NCI-H226 (cell line): ENCODE measurements at places on chromosomes 4 and X.
A peak's percentile ranks its signal among the peaks of the same experiment; 100 is the strongest.

GRCh38 chr4:42570221-42570620 is 86.7 kb downstream of the ATP8A1 start:
- peak; percentile 42 for DNase-seq

DNA sequence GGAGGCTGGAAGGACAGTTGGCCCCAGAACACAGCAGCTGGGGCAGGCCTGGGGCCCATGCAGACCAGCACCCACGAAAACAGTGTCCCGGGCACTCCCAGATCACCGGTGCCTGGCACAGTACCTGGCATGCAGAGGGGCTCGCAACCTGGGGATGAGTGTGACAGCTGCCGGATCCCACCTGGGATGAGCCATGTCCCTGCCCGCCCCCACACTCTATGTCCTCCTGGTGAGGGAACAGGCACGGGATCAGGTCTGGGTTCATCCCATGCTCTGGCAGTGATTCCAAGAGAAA is 22.8 kb upstream of the PPP2R2C start:
- DNase-seq: no peak

DNA sequence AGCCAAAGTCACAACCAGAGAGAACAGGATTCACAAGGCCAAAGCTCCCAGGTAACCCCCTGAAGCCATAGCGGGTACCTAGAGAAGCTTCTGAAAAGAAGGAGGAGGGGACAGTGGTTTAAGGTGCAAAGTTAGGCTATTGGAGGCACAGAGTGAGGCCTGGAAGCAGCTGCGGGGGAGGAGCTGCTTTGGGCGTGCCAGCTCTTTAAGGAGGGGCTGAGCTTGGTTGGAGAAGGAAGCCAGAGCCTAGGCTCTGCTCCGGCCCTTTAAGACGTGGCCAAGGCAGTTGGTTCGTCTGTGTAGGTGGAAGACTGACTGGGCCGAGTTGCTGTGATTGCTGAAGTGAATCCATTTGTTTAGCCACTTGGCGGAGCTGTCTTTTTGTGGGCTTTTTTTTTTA is 1.5 kb downstream of the KLF8 start:
- DNase-seq: no peak

- no peak for DNase-seq
Observed at GRCh38 chrX:31551913-31552312, 480.1 kb upstream of the FTHL17 start.

GRCh38 chr4:111943796-111944203 is 201.5 kb upstream of the FAM241A start:
- peak; percentile 30 for DNase-seq

GRCh38 chr4:163649557-163650091 is 155.1 kb downstream of the TMA16 start:
- DNase-seq: no peak

- DNase-seq: no peak
Observed at GRCh38 chr4:111883557-111883999, 261.7 kb upstream of the FAM241A start.

DNA sequence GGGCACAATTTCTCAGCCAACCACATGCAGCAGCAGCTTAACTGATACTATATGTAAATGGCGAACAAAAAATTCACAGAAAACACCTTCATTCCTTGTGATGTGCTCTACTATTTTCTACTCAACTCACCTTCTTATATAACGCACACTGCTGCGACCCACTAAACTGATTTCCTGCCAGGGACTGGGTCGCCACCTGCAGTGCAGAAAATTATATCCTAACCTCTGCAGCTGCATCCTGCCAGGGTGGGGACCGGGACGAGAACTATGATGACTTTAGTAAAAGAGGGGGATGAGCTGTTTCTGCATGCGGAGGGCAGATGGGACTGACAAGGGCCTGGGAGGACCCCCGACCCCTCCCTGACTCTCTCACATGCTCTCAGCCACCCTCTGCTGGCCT is 27.4 kb downstream of the ABLIM2 start:
- DNase-seq: no peak

DNA sequence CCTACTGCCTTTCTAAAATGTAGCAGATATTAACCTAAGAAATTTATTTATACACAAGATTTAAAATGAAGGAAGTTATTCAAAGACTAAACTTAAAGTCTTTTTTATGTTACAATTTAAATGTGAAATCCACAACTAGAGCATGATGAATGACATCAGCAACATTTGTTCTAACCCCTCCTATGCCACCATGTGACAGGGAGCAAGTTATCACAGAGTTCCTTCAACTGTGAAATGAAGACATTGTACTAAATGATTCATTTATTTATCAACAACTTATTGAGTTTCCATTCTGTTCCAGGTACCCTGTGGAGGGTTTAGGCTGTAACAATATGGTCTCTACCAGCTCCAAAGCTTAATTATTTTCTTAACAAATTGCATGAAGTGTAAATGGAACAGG is 76.9 kb downstream of the SLC39A8 start:
- no peak for DNase-seq

DNA sequence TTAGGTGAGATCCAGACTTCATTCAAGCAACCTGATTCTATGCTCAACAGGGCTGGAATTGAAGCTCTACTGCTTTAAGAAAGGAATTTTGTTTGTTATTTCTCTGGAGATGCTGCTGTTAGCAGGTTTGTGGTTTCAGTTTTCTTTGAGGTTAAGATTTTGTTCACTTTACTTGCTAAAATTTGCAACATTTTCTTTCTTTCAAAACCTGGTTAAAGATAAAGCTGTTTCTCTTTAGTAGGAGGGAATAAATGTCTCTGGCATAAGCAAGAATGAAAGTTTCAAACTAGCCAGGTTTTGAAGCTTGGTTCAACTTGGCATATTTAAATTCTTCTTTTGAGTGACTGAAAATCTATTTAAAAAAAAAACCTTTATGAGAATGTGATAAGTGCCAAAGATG is 660.6 kb upstream of the NR3C2 start:
- no peak for DNase-seq

GRCh38 chr4:86300516-86300915 is 59.3 kb downstream of the MAPK10 start:
- no peak for DNase-seq

- peak; percentile 18 for DNase-seq
Observed at GRCh38 chr4:56757261-56757746, 64.2 kb downstream of the SPINK2 start.

GRCh38 chr4:153523941-153524386 is 57.8 kb downstream of the TMEM131L start:
- DNase-seq: no peak

GRCh38 chr4:177182166-177182565 is 127.5 kb upstream of the NEIL3 start:
- peak; percentile 15 for DNase-seq

DNA sequence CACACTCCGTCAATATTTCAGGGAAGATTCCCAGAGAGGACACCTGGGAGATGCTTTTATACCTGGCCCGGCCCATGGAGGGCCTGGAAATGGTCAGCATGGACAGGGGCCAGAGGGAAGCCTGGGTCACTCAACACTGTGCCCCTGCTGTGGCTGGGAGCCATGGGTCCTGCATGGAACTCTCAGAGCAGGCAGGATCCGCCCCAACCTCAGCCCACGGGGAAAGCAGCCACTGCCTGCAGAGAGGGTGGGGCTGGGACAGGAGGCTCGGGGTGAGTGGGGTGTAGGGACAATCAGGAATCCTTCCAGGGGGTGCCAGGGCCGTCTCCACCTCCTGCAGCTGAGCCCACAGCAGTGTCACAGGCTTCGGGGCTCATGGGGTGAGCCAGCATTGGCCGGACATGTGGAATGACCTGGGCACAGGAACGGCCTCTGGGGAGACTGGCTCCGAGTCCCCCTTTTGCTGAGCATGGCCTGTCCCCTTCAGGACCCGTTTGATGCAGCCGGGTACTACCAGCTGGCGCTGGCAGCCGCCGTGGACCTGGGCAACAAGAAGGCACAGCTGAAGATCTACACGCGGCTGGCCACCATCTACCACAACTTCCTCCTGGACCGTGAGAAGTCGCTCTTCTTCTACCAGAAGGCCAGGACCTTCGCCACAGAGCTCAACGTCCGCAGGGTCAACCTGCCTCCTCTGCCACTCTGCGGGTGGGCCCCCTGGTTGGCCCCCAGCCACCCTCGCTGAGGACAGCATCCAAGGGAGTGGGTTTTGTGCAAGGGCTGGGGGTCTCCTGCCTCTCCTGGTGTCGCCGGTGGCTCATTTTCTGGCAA is 29.1 kb upstream of the HTRA3 start:
- no peak for DNase-seq

GRCh38 chr4:86891762-86892635 is at the start of gene C4orf36:
C4orf36 (minus strand) TSS chr4:86892422; CDS start chr4:86891520, 902 bp downstream.
- DNase-seq: peak; percentile 36
